ENCODE measurements at places on chromosomes 12 and 14.
A peak's percentile ranks its signal among the peaks of the same experiment; 100 is the strongest.

- DNase-seq = no peak
These were observed 210.4 kb downstream of the ETV6 start for GRCh38 chr12:11859705-11860425.

GRCh38 chr14:104096751-104097700, 11.5 kb downstream of the ASPG start:
- no peak for DNase-seq

DNA sequence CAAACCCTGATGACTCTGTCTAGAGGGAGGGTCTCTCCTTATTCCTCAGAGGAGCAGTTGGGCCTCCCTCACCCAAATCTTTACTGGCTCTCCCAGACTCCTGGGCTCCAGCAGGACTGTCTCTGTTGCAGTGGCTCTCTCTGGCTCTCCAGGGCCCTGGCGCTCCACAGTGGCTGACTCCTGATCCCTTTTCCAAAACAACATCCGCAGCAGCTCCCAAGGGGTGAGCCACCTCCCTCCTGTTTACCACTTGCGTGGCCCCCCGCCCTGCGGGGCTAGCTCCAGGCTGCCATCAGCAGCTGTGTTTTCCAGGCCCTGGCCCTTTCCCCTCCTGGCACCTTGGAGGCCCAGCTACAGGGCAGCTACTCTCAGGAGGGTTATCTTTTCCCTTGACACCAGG, 123.5 kb downstream of the CALM1 start:
- DNase-seq = no peak

- no peak for DNase-seq
These were observed 39.0 kb downstream of the BAZ2A start for GRCh38 chr12:56591126-56591525.

DNA sequence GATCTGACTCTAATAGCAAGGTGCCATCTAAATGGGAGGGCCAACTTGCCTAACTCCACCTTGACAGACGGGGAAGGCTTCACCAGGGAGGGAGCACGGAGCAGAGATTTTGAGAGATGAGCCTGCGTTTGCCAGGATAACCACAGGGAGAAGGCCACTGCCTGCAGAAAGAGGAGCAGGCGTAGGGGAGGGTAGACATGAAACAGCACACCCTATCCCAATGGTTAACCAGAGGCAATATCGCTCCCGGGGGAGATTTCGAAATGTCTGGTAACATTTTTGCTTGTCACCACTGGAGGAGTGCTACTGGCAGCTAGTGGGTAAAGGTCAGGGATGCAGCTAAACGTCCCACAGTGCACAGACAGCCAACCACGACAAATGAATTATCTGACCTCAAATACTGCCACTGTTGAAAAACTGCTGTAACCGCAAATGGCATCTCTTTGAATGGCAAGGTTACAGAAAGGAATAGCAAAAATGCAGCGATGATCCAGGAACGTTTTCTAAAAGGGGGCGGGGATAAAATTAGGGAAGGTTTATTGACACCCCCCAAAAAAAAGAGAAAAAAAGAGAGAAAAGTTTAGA, 126.0 kb upstream of the ATF7IP start:
- no peak for DNase-seq

- DNase-seq = no peak
These were observed 18.5 kb downstream of the NCOR2 start for GRCh38 chr12:124548854-124549378.

DNA sequence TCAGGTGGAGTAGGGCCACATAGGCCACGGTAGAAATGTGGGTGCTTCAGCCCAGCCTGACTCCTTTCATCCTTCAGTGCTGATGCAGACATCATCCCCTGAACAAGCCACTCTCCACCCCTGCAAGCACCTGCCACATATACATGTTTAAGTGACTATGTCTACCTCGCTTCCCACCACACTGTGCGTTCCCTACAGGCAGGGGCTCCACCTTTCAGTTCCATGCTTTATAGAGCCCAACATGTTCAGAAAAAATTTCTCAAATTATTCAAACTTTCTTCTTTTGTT, 11.6 kb downstream of the SLC7A7 start:
- DNase-seq = no peak

DNA sequence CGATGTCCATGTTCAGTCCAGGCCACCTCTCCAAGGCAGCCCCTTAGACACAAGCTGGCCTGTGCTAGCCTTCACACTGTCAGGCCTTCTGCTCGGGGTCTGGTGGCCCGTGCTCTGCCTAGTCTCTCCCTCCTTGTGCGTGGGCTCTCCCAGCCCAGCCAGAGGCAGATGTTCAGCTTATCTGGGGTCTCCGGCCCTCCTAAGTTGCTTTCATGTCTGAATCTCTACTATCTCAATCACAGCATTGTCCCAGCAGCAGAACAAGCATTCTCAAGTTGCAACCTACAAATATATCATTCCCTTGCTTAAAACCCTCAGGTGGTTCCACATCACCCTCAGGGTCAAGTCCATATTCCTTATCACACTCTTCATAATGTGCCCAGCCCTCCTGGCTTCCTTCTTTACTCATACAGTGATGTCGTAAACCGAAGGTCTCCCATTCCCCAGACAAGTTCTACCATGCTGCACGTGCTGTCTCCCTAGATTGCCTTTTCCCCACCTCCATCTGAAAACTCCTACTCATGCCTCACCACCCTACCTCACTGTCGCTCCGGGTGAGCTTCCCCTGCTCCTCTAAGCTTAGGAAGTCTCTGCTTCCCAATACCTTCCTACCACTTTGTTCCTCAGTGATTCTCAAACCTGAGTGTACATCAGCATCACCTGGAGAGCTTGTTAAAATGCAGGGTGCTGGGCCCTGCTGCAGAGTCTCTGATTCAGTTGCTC, 1.5 kb downstream of the KRT73 start:
- DNase-seq = no peak

GRCh38 chr14:90109858-90110257, 48.1 kb downstream of the KCNK13 start:
- no peak for DNase-seq

DNA sequence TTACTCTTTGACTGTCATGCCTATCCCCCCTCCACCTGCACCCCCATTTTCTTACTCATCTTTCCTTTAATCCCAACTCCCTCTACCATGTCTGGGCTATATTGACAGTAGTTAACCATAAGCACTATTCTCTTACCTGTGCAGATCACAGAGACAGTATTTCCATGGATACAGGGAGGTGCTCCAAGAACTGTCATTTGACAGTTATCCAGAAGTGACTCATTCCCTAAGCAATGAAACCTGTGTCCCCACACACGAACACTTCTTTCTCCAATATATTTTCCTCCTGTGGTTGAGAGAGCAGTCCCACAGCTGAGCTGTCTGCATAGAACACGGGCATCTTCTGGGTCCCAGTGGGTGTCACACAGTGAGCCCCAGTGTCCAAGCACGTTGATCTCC, 68.8 kb downstream of the CD163L1 start:
- no peak for DNase-seq

DNA sequence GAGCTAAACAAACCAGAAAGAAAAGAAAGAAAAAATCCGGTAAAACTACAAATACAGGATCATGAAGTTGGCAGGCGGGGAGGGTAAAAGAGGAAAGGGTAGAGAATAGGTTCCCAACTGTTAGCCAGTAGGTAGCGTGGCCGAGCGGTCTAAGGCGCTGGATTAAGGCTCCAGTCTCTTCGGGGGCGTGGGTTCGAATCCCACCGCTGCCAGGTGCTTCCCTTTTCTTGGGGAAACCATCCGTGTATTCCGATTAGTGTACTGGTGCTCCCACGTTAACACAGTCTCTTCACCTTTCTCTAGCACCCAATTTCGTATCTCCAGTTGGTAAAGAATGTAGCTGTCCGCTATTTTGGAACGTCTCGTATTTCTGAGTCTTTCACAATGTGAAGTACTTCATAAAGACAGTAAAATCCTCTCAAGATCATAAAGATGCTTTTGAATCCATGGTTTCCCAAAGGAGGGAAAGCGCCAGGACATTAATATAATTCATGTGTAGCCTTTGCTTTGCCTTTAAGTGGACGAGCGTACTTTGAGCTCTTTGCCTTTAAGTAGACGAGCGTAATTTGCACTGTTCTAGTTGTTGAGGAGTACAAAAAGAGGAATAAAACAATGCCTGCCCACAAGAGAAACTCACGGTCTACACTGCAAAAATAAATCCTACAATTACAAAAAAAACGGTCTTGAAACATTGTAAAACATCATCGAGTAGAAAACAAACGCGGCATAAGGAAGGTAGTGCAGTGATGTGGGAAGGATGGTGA, 19.0 kb upstream of the RNASE12 start:
- DNase-seq = peak; percentile 76

- no peak for DNase-seq
These were observed 94.9 kb downstream of the OSBPL8 start for GRCh38 chr12:76464631-76465166.

GRCh38 chr12:101591781-101592180, 3.0 kb upstream of the MYBPC1 start:
- no peak for DNase-seq

DNA sequence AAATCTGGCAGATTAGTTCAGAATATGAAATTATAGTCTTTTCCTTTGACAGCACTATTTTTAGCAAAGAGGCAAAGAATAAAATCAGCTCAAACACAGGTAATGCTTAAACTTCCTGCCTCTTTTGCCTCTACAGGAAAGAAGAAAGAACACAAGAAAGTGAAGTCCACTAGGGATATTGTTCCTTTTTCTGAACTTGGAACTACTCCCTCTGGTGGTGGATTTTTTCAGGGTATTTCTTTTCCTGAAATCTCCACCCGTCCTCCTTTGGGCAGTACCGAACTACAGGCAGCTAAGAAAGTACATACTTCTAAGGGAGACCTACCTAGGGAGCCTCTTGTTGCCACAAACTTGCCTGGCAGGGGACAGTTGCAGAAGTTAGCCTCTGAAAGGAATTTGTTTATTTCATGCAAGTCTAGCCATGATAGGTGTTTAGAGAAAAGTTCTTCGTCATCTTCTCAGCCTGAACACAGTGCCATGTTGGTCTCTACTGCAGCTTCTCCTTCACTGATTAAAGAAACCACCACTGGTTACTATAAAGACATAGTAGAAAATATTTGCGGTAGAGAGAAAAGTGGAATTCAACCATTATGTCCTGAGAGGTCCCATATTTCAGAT, 17.4 kb downstream of the TMPO start:
- DNase-seq = no peak

GRCh38 chr12:6425590-6426531, 18.9 kb upstream of the CD27 start:
- no peak for DNase-seq

GRCh38 chr12:20262119-20262518, 106.2 kb upstream of the PDE3A start:
- no peak for DNase-seq
